NCI-H2227 treated with DMSO at 0.1 percent for 48 hours (cell line): ENCODE measurements at places on chromosomes 6 and 20.

- no peak for DNase-seq
Measured at GRCh38 chr20:58458342-58459057, 56.7 kb downstream of the APCDD1L start.

- no peak for DNase-seq
Measured at GRCh38 chr6:151387175-151387970, 4.0 kb downstream of the ZBTB2 start.

DNA sequence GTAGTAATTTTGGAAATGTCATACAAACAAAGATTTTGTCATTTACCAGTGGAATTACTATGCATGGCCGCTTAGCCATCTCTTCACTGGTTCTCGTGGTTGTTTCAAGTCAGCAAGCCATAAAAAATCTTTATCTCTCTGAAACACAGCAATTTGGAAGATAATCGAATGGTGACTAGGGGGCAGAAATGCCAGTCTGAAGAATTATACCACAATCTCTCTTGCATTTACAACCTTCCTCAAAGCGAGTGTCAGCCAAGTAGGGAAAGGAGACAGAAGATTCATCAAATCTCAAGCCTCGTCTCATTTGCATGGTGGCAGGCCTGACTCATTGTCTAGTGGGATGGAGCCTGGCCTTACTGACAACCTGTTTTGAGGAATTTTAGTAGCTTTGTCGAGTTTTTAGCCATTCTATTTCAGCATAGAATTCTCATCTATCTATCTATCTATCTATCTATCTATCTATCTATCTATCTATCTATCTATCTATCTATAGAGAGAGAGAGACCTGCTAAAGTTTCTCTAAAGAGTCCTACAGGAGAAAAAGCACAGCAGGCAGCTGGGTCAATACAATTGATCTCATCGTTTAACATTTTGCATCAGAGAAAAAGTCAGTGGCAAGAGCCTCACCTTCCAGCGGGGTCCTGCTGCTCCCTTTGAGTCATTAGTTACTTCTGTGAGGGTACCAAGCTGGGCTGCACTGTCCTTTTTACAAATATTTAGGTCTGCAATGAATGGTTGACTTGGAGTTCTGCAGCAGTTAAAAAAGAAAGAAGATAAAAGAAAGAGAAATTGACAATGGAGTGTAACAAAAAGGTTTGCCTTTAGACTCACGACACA, 572.8 kb downstream of the TFAP2A start:
- DNase-seq: no peak

DNA sequence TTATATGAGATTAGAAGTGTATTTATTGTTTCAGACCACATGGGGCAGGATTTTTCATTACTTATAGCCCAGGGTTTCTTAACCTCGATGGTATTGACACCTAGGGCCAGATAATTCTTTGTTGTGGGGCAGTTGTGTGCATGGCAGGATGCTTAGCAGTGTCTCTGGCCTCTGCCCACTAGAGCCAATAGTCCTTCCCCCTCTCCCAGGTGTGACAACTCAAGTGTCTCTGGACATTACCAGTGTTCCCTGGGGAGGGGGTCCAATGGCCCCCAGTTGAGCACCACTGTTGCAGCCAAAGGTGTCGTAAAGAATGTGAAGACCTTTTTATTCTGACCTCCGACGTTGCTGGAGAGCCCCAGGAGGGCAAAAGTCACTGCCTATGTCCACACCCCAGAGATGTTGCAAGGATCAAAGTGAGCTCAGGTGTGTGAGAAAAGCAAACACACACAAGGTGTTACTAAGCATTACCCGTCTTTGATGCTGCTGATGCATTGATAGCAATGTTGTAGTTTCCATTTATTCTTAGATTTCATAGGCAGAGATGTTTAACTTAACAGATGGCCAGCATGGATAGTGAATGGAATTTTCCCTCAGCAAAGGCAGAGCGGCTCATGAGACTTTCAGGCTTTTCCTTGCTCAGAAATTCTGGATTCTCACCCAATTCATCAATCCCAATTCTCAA, 22.2 kb downstream of the BANF2 start:
- no peak for DNase-seq

DNA sequence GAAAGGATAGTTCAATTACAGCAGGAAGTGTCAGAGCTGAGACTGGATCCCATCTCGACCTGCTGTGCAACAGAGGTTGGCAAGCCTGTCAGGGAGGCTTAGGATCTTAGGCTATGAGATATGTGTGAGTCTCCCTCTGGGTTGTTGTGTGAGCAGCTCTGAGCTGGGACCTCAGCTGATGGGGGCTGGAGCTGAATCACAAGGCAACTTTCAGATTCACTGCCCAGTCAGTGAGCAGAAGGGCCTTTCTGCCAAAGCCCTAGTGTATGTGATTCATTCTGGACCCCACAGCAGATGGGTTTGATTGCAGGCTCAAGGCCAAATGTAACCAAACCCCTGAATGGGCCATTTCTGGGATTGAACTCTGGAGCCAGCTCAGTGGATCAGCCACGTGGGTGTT, 4.5 kb downstream of the PI3 start:
- no peak for DNase-seq

DNA sequence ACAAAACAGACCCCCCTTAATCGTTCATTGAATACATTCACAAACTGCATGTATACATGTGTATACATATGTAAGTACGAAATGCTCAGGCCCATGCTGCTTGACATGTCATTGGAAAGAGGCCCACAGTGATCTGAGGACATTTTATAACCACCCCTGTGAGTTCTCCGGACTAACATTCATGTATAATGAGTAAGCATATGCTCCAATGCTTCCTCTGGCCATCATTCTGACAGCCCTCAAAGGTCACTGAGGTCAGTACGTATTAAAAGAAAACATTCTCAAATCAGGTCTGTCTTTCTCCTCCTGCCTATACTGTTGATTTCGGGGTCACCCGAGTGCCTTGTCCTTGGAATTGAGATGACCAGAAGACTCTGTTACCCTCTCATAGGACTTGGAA, 54.9 kb downstream of the TENT5A start:
- no peak for DNase-seq

GRCh38 chr6:139442188-139442671, 67.8 kb upstream of the CITED2 start:
- no peak for DNase-seq

DNA sequence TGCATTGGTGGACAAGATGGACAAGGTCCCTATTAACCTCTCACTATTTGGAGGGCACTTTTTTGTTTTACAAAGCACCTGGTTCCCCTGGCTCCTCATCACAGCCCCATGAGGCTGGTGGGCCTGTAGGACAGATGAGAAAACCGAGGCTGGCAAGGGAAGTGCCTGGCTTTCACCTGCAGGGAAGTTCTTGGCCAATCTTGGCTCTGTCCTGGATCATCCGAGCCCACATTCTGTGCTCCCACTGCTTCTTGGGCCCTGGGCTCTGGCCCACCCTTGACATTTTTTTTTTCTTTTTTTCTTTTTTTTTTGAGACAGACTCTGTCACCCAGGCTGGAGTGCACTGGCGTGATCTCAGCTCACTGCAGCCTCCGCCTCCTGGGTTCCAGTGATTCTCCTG, 14.7 kb downstream of the SLC13A3 start:
- DNase-seq: no peak

- no peak for DNase-seq
Measured at GRCh38 chr6:147382945-147383554, 125.4 kb upstream of the SAMD5 start.
